ENCODE measurements at places on chromosomes 16 and 17.
A peak's percentile ranks its signal among the peaks of the same experiment; 100 is the strongest.

GRCh38 chr17:49997773-49998703, 3.0 kb upstream of the DLX3 start:
- DNase-seq = peak; percentile 59

DNA sequence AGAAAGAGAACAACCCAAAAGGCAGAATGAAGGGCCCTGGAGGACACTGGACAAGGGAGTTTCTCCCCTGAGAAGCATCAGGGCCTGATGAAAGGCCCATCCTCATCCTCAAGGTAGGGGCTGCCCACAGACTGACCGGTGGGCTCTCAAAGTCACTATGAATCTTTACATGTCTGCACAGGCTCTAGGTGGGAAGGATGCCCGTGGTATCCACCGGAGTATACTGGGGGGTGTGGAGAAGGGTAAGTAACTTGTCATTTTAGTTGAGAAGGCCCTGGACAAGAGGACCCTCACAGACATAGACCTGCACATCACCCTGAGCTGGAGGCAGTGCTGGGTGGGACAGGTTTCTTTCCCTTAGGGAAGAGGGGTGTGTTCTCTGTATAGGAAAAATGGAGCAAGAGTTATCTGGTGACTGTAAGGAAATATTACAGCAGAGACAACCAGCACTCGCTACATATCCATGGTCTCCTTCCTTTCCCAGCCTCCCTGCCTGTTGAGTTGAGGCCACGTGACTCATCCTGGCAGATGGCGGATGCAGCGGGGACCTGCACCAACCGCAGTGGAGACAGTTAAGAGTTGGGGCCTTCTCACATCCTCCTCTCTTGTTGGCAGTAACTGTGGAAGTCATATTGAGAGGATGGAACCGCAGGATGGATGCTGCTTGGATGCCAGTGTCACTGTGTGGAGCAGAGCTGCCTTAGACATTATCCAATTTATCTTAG, 45.6 kb upstream of the KCNJ12 start:
- no peak for DNase-seq

DNA sequence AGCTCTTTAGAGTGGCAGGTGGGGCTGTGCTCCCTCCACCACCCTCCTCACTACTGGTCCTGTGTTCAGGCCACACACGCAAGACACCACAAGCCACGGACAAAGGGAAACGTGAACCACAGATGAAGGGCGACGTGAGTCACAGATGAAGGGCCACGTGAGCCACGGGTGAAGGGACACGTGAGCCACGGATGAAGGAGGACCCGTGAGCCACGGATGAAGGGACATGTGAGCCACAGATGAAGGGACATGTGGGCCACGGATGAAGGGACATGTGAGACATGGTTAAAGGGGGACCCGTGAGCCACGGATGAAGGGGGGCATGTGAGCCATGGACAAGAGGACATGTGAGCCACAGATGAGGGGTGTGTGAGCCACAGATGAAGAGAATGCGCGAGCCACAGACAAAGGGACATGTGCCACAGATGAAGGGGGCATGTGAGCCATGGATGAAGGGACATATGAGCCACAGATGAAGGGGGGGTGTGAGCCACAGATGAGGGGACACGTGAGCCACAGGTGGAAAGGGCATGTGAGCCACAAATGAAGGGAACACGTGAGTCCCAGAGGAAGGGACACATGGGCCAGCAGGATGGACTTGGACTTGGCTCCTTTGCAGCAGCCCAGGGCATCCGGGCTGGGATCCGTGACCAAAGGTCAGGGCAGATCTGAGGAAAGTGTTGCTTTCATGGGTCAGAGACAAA, 15.6 kb downstream of the ZNF469 start:
- no peak for DNase-seq

DNA sequence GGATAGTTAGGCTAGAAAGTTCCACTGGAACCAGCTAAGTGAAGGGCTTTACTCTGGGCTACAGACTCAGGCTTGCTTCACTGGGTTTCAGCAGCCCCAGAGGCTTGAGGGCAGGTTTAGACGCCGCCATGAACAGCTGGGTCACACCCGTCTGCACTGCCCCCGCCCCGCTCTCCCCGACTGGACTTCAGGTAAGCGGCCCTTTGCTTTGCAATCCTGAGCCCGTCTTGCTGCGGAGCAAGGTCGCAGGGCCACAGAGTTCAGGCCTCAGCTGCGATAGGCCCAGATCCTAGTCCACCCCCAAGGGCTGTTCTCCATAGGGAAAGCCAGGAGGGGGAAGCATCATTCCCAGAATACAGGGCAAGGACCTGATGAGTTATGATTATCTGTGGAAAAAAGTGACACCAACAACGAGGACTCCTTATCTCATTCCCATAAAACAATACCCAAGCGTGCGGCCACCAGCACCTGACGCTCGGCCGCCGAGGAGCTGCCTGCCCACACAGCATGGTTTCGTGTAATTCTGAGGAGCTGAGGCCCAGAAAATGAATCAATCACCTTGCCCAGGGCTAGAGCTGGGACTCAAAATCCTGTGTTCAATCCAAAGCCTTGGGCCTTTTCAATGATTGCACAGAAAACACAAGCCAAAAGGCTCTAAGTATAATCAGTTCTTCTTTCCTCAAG, 20.4 kb downstream of the MEAK7 start:
- DNase-seq = no peak

GRCh38 chr17:7856011-7856810, 1.1 kb downstream of the NAA38 start:
- no peak for DNase-seq

DNA sequence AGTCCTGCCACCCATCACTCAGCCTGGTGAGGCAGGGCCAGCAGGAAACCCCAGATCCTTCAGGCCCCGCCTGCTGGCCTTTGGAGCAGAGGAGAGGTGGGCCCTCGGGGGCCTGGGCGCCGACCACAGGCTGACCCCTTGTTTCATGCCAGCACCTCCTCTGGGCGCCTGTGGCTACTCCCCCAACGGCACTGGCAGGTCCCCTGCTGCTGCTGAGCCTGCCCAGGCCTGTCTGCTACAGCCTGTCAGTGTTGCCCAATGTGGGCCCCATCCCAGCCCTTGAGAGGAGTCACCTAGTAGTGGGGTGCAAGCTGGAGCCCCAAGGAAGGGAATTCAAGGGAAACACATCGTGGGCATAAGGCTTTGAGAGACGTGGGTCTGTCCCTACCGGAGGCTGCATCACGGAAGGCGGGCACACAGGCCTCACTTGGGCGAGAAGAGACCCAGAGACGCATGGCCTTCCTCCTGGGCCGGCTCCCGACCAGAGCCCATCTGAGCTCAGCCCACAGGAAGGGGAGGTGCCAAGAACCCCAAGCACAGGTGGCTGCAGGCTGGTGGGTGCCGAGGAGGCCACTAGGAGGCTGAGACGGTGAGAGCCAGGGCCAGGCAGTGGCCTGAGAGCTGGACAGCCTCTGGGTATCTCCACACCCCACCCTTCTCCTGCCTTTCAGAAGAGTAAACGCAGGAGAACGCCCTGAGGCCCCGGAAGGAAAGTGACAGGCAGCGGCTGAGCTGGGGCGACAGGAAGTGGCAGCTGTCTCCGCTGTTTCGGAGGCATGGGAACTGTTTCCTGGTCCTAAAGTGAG, 8.0 kb upstream of the FASN start:
- DNase-seq = no peak

- no peak for DNase-seq
Observed at GRCh38 chr17:80337195-80337895, 76.7 kb downstream of the RNF213 start.
